ENCODE measurements at places on chromosomes 5 and 9. TPM values are rescaled to one million over a fixed set of nuclear protein-coding genes. Genes with fewer than 3 reads are reported as not detected.

GPR107 gene
- total RNA-seq = 24.4 TPM

MAT2B gene
- total RNA-seq = 74.1 TPM

GRCh38 chr5:131672776-131673175, 37.7 kb upstream of the RAPGEF6 start:
- no peak for DNase-seq

DNA sequence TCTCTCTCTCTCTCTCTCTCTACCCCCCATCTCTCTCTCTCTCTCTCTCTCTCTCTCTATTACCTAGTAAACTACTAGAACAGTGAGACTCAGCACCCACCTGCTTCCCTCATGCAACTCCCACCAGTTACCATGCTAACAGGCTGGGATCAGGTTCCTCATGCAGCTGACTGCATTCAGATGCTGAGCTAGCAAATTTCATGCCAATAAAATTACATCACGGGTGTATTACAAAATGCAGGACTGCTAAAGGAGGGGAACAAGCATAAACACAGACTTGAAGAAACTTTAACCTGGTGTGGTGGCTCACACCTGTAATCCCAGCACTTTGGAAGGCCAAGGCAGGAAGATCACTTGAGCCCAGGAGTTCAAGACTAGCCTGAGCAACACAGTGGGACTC, 76.0 kb downstream of the CEMIP2 start:
- DNase-seq = no peak

DNA sequence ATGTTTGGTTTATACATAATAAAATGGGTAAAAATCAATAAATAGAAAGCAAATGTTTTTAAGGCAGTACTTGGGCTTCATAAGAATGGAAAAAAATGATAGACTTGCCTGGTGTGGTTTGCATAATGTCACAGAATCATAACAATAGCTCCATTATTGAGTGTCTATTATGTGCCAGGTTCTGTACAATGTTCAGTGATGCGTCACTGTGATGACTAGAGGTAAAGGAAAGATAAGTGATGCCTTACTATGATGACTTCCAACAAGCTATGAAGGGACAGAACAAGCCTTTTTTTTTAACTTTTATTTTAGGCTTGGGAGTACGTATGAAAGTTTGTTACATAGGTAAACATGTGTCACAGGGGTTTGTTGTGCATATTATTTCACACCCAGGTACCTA, 128.8 kb downstream of the TMC1 start:
- DNase-seq = no peak
